HTR-8/SVneo (cell line): ENCODE measurements at places on chromosomes 16 and 17.
A peak's percentile ranks its signal among the peaks of the same experiment; 100 is the strongest.

DNA sequence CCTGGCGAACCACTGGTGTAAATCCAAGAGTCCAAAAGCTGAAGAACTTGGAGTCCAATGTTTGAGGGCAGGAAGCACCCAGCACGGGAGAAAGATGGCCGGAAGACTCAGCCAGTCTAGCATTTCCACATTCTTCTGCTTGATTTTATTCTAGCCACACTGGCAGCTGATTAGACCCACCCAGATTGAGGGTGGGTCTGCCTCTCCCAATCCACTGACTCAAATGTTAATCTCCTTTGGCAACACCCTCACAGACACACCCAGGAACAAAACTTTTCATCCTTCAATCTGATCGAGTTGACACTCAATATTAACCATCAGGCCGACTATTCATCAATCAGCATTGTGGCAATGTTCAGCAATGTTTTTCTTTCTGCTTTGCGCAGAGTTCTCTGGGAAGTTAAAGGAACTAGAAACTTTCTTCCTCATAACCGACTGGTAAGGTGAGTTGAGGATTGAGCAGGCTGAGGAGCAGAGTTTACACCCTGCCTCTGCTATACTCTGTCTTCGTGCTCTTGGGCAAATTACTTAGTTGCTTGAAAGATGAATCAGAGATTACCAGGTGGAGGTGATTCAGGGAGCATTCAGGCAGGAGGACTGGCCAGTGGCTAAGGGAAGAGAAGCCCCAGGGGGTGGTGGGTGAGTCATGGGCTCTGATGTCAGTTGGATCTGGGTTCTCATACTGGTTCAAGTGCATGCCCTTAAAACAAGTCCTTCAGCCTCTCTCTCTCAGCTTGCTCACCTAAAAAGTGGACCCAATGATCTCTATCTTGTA is 28.2 kb upstream of the BRD7 start:
- peak; percentile 31 for DNase-seq

GRCh38 chr16:77169650-77170236 is 21.2 kb upstream of the MON1B start:
- DNase-seq: no peak

- DNase-seq: no peak
Observed at GRCh38 chr17:16314859-16315258, 38.4 kb downstream of the CENPV start.

DNA sequence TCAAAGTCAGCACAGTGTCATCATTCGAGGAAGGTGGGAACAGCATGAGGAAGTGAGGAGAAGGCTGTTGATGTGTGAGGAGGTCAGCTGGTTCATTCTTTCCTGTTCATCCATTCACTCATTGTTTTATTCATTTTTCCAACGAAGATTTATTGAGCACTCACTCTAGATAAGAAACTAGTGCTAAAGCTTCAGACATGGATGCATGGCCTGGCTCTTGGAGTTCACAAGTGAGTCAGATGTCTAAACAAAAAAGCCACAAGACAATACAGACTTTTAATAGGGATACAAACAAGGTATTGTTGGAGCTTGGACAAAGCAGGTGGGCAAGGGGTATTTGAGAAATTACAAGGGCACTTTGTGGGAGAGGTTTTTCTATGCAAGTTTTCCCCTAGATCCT is 31.3 kb upstream of the MPHOSPH6 start:
- DNase-seq: no peak

DNA sequence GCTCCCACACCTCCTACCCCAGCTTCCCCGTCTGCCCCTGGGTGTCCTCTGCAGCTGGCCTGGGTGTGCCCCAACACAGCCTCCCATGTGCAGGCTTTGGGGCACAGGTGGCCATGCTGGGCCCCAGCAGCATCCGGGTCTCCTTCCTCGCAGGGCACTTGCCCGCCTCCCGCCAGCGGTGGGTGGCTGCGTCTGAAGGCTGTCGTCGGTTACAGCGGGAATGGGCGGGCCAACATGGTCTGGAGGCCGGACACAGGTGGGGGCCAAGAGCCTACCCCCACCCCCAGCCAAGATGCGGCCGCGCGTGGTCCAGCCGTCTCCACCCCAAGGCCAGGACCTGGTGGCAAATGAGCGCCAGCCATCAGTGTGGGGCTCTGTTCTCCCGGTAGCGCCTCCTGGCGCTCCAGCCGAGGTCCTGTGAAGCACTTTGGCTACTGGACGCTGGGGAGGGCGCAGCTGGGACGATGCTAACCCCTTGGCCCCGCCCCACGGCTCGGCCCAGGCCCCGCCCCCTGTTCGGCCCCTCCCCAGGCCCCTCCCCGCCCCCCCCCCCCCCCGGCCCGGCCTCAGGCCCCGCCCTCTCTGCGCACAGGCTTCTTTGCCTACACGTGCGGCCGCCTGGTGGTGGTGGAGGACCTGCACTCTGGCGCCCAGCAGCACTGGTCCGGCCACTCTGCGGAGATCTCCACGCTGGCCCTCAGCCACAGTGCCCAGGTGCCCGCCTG is 7.3 kb upstream of the RHOT2 start:
- no peak for DNase-seq

- no peak for DNase-seq
Observed at GRCh38 chr16:871562-872345, 71.2 kb upstream of the GNG13 start.

- DNase-seq: no peak
Observed at GRCh38 chr16:59698346-59699020, 964.4 kb upstream of the GOT2 start.

- DNase-seq: no peak
Observed at GRCh38 chr17:47686664-47687327, 7.2 kb upstream of the TBKBP1 start.

DNA sequence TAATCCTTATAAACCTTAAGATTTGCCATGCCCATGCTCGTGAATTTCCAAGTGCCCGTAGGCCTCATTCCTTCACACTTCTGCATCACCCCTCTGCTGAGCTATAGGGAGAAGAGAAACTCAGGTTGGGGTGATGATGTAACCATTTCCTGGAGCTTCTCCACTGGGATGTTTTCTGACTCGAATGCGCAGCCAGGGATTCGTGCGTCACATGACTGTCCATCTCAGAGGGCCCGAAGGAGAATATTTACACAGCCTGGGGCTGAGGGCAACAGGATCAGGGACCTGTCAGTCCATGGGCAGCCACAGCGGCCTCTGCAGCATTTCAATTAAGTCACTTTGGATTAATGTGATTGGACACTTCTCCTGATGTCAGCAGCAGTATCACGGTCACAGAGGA is 8.7 kb downstream of the GSG1L2 start:
- DNase-seq: no peak

GRCh38 chr17:17081304-17081940 is 39.2 kb downstream of the MPRIP start:
- DNase-seq: no peak

DNA sequence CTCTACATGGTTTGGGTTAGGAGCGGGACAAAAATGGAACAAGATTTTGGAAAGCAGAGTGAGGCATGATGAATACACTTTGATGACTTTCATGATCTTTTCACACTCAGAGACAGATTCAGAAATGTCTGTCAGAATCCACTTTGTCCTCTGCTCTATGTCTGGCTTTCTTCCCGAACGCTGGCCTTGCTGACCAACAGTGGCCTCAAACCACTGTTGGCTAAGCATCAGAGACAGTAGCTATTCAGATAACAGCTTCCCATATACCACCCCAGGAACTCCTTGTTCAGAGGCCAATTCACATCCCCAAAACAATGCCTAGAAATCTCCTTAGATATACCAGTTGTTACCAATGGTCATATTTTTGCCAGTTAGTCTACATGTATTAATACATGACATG is 40.9 kb downstream of the FBXL20 start:
- no peak for DNase-seq

- DNase-seq: no peak
Observed at GRCh38 chr17:82305727-82306300, 11.6 kb downstream of the CD7 start.

GRCh38 chr17:20938988-20939615 is 103.7 kb downstream of the USP22 start:
- no peak for DNase-seq

DNA sequence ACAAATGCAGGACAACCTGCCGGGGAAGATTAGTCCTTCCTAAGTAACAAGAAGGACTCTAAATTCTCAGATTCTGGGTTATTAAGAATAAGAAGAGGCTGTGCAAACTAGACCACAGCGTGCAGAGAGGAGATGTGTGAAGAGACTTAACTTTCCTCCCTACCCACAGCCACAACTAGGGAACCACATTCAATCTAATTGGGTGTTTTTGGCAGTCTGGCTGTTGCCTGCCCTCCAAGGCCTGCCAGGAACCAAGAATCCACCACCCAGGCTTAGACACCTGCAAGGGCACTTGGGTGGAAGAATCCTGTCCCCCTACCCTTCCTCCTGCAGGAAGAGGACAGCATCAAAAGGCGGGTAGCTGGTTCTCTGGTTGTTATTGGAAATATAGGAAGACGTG is 202.0 kb downstream of the PARN start:
- DNase-seq: no peak

GRCh38 chr17:43199633-43200032 is 12.0 kb upstream of the TMEM106A start:
- no peak for DNase-seq

DNA sequence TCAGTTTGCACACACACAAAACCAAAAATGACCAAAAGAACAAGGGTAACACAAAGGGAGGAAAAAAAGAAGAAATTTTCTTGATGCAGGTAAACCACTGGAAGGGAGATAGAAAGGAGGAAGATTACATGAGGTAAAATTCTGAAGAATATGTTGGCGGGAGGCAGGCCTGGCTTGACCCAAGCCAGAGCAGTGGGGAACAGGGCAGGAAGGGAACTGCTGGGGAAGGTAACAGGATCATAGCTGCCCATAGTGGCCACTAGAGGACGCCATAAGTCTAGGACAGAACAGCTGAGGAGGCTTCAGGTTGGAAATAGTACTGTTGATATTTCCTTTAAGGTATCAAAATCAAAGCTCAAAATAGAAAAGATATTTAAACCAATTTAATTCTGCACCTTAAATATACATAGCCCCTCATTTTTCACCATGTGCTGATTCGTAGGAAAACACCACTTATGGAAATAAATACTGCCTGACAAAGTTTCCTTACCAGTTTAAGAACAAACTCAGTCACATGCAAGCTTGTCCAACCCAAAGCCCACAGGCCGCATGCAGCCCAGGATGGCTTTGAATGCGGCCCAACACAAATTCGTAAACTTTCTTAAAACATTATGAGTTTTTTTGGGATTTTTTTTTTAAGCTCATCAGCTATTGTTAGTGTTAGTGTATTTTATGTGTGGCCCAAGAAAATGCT is 15.5 kb downstream of the VPS35 start:
- peak; percentile 41 for DNase-seq

DNA sequence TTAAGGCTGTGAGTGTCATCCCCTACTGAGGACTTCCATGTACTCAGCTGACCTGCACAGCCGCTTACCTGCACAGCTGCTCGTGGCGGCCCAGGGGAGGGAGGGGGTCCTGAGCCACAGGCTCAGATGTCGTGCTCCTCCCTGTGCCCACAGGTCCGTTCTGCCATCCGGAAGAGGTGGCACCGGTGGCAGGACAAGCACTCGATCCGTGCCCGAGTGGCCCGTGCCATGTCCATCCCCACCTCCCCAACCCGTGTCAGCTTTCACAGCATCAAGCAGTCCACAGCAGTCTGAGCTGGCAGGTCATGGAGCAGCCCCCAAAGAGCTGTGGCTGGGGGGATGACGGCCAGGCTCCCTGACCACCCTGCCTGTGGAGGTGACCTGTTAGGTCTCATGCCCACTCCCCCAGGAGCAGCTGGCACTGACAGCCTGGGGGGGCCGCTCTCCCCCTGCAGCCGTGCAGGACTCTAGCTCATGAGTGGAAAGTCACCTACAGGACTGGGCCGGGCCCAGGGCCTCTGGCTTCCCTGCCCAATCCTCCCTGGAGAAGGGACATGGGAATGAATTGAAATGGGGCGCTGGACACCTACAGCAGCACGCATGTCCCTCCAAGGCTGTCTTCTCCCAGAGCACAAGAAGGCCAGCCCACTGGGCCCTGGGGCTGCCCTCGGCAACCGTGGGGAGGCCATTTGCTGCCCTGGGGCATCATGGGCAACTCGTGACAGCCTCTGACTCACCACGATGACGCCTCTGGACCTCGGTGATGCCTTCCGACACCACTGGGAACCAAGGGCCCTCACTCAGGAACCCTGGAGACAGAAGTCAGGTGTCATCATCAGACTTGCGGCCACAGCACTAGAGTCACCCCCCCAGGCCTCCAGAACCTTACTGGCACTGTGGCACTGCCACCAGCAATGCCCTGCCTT is 9.9 kb upstream of the SPPL2C start:
- DNase-seq: peak; percentile 43

GRCh38 chr17:68670967-68671693 is 70.0 kb upstream of the FAM20A start:
- no peak for DNase-seq

DNA sequence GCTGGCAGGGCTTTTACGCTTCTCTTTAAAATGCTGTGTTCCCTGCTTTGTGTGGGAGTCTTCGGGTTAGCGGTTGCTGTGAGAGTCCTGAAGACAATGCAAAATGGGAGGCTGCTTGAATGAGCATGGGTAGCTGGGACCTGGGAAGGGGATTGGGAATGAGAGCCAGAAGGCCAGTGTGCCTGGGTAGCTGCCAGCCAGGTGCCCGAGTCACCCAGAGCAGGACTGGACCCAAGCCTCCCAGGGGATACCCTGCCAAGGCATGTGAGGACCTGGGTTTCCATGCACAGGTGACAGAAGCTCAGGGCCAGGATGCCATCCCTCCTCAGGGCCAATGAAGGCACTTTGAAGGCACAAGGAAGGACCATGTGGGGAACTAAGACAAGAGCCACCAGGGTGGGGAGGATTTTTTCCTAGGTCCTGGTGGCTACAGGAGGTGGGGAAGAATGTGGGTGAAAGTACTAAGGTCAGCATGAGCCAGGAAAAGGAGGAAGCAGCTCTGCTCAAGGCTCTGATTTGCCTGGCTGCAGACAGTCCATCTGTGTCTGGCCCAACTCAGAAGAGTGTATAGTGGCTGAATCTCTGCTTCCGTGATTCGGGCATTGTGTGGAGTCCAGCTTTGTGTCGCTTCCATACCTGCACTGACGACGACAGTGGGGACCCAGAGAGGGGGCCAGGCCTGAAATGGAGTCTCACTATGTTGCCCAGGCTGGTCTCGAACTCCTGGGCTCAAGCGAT is 20.5 kb downstream of the TMEM94 start:
- DNase-seq: no peak

GRCh38 chr16:9195287-9195686 is 103.8 kb downstream of the HAPSTR1 start:
- no peak for DNase-seq

DNA sequence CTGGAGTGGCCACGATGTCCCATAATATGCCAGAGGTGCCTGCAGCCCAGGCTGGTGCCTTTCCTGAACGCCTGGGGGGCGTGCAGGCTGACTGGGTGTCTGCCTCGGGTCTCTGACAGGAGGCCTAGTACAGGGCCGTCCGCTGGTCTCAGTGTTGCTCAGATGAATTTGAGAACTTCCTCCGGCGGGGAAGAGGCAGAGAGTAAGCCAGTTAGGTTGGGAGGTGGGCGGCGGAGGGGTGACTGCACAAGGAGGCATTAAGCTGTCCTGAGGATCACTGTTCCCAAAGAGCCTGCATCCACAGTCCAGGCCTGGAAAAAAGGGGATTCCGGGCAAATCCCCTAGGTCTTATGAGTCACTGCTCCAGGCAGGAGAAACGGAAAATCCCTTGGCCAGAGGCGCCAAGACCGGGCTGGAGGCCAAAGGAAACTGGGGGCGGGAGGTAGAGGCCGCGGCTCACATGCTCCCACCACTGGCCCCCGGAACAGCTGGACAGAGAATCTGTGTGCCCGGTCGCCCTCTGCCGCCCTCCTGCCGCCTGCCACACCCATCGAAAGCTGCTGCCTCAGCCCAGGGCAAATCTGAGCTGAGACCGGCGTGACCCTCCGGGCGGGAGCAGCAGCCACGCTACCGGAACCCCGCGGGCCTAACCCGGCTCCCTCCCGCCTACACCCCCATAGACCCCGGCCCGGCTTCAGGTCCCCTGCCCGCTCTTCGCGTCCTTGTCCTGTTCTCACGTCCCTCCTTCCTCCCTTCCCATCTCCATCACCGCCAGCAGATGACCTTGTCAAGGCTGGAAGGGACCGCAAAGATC is 1.2 kb downstream of the TRIM47 start:
- DNase-seq: peak; percentile 92
